ENCODE measurements at places on chromosomes 1 and 21.

- no peak for DNase-seq
Observed at GRCh38 chr21:15498455-15498854, 231.3 kb upstream of the USP25 start.

- DNase-seq: no peak
Observed at GRCh38 chr1:173201969-173202368, 5.2 kb downstream of the TNFSF4 start.

- DNase-seq: no peak
Observed at GRCh38 chr1:119773711-119774241, 5.1 kb upstream of the HMGCS2 start.

DNA sequence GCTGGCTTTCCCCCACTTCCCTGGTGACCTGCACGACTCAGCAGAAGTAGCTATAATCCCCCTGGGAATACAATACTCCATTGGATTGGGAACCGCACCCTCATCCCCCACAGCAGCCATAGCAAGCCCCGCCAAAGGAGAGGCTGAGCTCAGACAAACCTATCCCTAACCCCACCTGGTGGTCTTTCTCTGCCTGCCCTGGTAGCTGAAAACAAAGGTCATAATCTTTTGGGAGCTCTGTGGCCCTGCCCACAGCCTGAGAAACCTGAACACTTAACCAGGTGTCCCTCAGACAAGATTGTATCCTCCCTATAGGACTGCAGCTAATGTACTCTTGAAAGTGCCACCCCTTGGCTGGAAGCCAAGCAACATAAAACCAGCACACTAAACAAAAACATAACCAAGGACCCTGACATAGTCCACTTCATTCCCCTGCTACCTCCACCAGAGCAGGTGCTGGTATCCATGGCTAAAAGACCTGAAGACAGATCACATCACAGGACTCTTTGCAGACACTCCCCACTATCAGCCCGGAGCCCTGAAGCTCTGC lies 71.6 kb upstream of the RUNX1 start:
- DNase-seq: no peak

DNA sequence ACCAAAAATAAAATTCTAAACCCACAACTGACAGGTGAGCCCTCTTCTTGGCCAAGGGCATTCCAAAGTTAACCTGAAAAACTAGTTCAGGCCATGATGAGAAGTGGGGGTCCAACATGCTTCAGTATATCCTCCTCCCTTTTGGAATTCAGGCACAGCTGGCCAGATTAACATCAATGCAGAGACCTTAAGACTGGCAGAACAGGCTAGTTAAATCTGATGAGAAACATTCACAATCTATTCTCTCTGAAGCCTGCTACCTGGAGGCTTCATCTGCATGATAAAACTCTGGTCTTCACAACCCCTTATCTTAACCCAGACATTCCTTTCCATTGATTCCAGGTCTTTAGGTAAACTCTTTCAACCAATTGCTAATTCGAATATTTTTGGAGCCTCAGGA lies 26.7 kb upstream of the ZBTB8B start:
- DNase-seq: no peak

All from stimulated activated CD8-positive, alpha-beta memory T cell treated with anti-CD3 and anti-CD28 coated beads, Interleukin-15, amount 100 ng/mL, for 4 hours (primary cell).